A549 treated with dexamethasone at 1 μM for 4 hours (cell line): ENCODE measurements at places on chromosomes 7 and 10. TPM values are rescaled to one million over a fixed set of nuclear protein-coding genes. Genes with fewer than 3 reads are reported as not detected.

The FFAR4 gene
- 0.06 to 0.13 TPM (median 0.09 TPM) in 5 replicates for total RNA-seq

The CROT gene
- total RNA-seq, result 5.4 to 7.3 TPM (median 6.1 TPM) in 5 replicates

The FEZF1 gene
- not detected in 5 replicates for total RNA-seq

The GPRIN2 gene
- 23.8 to 39.9 TPM (median 33.0 TPM) in 5 replicates for total RNA-seq

The SYT15 gene
- 1.5 to 3.1 TPM (median 3.0 TPM) in 5 replicates for total RNA-seq

The GALNT17 gene
- not detected in 5 replicates for total RNA-seq

The HEPACAM2 gene
- 0.14 TPM in 1 of 5 replicates, not detected in the others for total RNA-seq

The GPNMB gene
- 2.8 to 4.6 TPM (median 3.4 TPM) in 5 replicates for total RNA-seq

The IFIT2 gene
- 1.4 to 2.6 TPM (median 1.8 TPM) in 5 replicates for total RNA-seq

The C7orf57 gene
- 0.27 to 0.35 TPM (median 0.27 TPM) in 5 replicates for total RNA-seq

The HK1 gene
- 36.7 to 47.7 TPM (median 46.5 TPM) in 5 replicates for total RNA-seq

The TMEM178B gene
- 1.3 to 2.0 TPM (median 1.7 TPM) in 5 replicates for total RNA-seq

The FAM25G gene
- total RNA-seq, result 0.83 to 0.92 TPM in 2 of 5 replicates, not detected in the others

The GHRHR gene
- total RNA-seq, result 0.06 TPM in 1 of 5 replicates, not detected in the others

The SRRM3 gene
- total RNA-seq, result 9.5 to 13.5 TPM (median 11.7 TPM) in 5 replicates

The ASAH2B gene
- total RNA-seq, result 3.6 to 5.7 TPM (median 4.6 TPM) in 5 replicates

The NODAL gene
- 0.05 TPM in 1 of 5 replicates, not detected in the others for total RNA-seq

The NOLC1 gene
- 157 to 178 TPM (median 169 TPM) in 5 replicates for total RNA-seq

The DOCK1 gene
- total RNA-seq, result 20.8 to 29.5 TPM (median 27.7 TPM) in 5 replicates

The PLXNA4 gene
- 0.37 to 0.53 TPM (median 0.50 TPM) in 5 replicates for total RNA-seq

The CYP3A7 gene
- total RNA-seq, result not detected in 5 replicates
